ENCODE measurements at places on chromosomes 5 and 9. TPM values are rescaled to one million over a fixed set of nuclear protein-coding genes. Genes with fewer than 3 reads are reported as not detected.

The PCDHGB1 gene
- 7.6 TPM for total RNA-seq

DNA sequence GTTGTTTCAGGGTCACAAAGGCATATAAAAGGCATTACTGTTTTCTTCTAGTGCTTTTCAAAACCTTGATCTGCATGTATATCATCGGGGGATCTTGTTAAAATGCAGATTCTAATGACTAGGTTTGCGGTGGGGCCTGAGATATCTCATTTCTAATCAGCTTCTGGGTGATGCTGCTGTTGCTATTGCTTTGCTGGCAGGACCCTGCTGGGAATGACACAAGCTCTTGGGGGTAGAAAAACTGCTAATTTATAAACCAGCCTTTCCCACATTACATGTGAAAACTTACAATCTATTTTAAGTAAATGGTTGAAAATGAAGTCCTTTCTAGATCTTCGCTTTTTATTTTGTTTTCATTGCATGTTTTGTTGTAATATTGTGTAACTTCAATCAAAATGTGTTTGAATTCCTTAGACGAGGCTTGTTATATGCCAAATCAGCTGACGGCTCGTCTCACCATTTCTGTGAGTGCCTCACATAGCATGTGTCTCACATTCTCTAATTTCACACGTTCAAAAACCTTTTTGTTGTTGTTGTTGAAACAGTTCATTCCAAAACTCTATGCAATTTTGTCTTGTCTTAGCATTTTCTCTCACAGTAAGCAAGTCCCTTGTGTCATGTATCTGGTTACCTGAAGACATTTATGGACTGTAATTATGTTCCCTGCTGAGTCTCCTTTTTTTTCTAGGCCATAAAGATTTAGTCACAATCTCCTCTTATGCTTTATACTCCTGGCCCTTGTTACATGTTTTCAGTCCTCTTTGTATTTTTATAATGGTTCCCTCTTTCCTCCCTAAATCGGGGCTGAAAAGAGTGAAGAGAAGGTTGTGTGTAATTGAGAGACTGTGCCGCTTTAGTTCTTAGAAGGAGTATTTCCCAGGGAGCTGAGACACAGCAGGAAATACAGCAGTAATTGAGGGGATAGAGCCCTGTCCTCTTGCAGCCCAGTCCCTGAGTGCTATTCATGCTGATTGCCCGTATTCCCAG, 521.0 kb upstream of the SEMA6A start:
- no peak for DNase-seq
- no peaks in the 10 kb centered on the region for H3K36me3 ChIP-seq
- no peak overlapping the region for H3K4me3 ChIP-seq
- no peak overlapping the region for H3K27ac ChIP-seq
- H3K4me1 ChIP-seq: no peaks in the 10 kb centered on the region
- no peaks in the 10 kb centered on the region for H3K27me3 ChIP-seq

The MSANTD3 gene
- total RNA-seq: 52.9 TPM

- peaks cover 19% of the 10 kb centered on the region for H3K4me1 ChIP-seq
- H3K27ac ChIP-seq: no peak overlapping the region
- no peak for DNase-seq
- no peaks in the 10 kb centered on the region for H3K27me3 ChIP-seq
- H3K36me3 ChIP-seq: no peaks in the 10 kb centered on the region
Observed at GRCh38 chr9:14749741-14750211, 27.2 kb upstream of the CER1 start.

DNA sequence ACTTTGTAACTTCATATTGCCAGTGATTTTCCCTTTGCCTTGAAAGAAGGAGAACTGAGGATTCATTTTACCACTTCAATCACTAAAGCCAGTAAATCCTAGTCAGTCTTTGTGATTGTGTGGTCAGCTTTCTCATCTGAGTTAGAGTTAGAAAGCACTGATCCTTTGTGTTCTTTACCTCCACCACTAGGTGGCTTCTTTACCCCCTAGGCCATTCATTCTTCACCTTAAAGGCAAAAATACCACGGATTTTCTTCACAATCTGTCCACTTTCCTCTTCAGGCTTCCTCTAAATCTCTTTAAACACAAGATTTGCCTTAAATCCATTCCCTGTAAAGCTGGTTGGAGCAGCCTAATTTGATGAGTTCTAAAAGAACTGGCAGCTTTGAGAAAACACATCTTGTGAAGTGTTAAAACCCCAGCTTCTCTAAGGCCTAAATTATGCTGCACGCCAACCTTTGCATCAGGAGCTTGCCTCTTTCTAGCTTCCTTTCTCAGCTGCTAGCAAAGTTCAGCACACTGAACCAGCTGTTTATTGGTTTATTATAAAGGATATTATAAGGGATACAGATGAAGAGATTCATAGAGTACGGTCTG, 20.4 kb downstream of the BDP1 start:
- peaks cover 46% of the 10 kb centered on the region for H3K36me3 ChIP-seq
- DNase-seq: peak; percentile 49
- peak overlapping the region; percentile 10 for H3K27ac ChIP-seq
- no peak overlapping the region for H3K4me3 ChIP-seq
- no peaks in the 10 kb centered on the region for H3K27me3 ChIP-seq

GRCh38 chr5:137142764-137143605, 356.1 kb downstream of the SPOCK1 start:
- H3K4me3 ChIP-seq: no peak overlapping the region
- no peaks in the 10 kb centered on the region for H3K36me3 ChIP-seq
- H3K4me1 ChIP-seq: peaks cover 7% of the 10 kb centered on the region
- no peaks in the 10 kb centered on the region for H3K27me3 ChIP-seq
- H3K27ac ChIP-seq: no peak overlapping the region

DNA sequence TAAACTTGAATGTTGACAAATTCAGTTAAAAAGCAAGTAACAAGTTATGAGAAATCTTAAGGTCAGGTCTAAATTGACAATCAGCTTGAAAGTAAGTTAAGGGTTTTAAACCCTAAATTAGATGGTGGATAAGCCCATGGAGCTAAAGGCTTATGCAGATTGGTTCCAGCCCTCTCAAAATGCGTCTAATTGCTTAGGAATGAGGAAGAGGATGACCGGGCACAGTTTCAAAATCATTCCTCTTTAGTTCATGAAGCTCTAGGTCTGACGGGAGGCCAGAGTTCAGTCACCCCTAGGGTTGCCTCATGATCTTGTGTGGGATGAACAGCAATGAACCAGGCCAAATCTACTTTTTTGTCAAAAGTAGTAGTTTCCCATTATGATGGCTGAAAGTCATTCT, 75.4 kb downstream of the SLC38A9 start:
- H3K4me3 ChIP-seq: no peak overlapping the region
- peaks cover 9% of the 10 kb centered on the region for H3K4me1 ChIP-seq
- no peaks in the 10 kb centered on the region for H3K27me3 ChIP-seq
- no peaks in the 10 kb centered on the region for H3K36me3 ChIP-seq
- H3K27ac ChIP-seq: no peak overlapping the region

DNA sequence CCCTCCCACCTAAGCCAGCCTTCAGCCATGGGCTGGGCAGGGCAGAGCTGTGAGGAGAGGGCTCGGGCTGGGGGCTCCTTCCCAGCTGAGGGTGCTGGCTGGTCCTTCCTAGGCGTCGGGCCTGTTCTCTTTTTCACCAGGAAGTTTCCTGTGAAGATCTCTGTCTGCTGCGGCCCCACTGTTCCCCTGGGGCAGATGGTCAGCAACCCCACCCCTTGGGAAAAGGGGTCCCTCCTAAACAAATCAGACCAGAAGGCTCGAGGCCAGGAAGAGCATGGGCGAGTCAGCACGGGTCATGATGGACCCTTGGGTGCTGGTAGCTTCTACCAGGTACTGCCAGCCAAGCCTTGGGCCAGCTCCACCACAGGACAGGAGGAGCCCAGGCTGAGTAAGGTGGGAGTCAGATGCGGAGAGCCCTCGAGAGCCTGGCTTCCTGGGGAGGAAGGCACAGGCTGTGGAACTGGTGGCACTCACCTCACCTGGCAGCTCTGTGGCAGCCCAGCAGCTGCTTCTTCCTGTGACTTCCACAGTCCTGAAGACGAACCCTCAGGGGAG, 3.5 kb downstream of the CACNA1B start:
- no peak overlapping the region for H3K27ac ChIP-seq
- no peak for DNase-seq
- H3K4me1 ChIP-seq: no peaks in the 10 kb centered on the region
- H3K4me3 ChIP-seq: no peak overlapping the region
- H3K36me3 ChIP-seq: no peaks in the 10 kb centered on the region

The UGT3A2 gene
- 529 TPM for total RNA-seq

- no peaks in the 10 kb centered on the region for H3K4me1 ChIP-seq
- no peaks in the 10 kb centered on the region for H3K36me3 ChIP-seq
- H3K27me3 ChIP-seq: no peaks in the 10 kb centered on the region
- no peak overlapping the region for H3K27ac ChIP-seq
- no peak overlapping the region for H3K4me3 ChIP-seq
Observed at GRCh38 chr9:131839281-131840084, 99.6 kb upstream of the RAPGEF1 start.

The TMEM174 gene
- total RNA-seq: not detected

GRCh38 chr5:38596981-38597380, 40.5 kb upstream of the LIFR start:
- H3K27me3 ChIP-seq: no peaks in the 10 kb centered on the region
- no peaks in the 10 kb centered on the region for H3K36me3 ChIP-seq
- no peak overlapping the region for H3K4me3 ChIP-seq
- no peak overlapping the region for H3K27ac ChIP-seq
- no peaks in the 10 kb centered on the region for H3K4me1 ChIP-seq

The TRIM7 gene
- total RNA-seq: not detected

- H3K4me3 ChIP-seq: no peak overlapping the region
- no peak overlapping the region for H3K27ac ChIP-seq
- no peaks in the 10 kb centered on the region for H3K36me3 ChIP-seq
- peaks cover 4% of the 10 kb centered on the region for H3K4me1 ChIP-seq
Observed at GRCh38 chr5:94775088-94775487, 156.6 kb downstream of the SLF1 start.

The SLCO4C1 gene
- total RNA-seq: 0.13 TPM

DNA sequence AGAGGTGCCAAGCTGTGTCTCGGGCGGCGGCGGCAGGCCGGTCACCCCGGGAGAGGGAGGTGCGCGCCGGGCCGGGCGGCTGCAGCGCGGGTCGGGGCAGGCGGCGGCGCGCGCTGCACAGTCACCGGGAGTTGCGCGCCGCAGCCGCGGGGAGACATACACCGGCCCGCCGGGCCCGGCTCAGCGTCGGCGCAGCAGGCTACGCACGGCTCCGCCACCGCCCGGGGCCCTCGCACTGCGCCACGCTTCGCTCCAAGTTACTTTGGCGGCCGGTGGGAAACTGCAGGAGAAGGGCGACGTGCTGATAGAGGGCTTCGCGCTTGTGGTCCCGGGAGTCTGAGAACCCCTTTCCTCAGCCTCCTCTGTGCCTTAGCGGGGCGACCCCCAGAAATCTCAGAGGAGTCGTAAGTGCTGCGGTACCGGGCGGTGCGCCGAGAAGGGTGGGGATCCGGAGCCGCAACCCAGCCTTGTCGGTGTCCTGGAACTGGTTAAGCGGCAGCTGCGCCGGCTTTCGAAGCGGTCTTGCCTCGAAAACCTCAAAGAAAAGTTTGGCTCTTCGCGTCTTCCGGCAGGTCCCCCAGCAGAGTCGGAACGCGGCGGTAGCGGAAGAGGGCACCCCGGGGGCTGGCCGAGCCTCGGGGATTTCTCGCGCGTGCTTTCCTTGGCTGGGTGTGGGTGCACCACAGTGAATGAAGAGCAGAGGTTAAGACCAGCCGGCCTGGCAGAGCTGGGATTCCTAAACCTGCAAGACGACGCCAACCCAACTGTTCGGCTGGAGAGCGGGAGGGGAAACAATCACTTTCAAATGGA, at the start of gene EFNA5:
EFNA5 (minus strand) TSS at position 6 of the 810 bp plus-strand sequence.
- peak within 1 kb of the TSS; percentile 78 for H3K27ac ChIP-seq
- peak within 1 kb of the TSS; percentile 65 for H3K4me3 ChIP-seq
- H3K27me3 ChIP-seq: no peaks in the 10 kb centered on the region
- H3K4me1 ChIP-seq: peaks cover 4% of the 10 kb centered on the region
- no peaks in the 10 kb centered on the region for H3K36me3 ChIP-seq

The SPINK6 gene
- not detected for total RNA-seq

DNA sequence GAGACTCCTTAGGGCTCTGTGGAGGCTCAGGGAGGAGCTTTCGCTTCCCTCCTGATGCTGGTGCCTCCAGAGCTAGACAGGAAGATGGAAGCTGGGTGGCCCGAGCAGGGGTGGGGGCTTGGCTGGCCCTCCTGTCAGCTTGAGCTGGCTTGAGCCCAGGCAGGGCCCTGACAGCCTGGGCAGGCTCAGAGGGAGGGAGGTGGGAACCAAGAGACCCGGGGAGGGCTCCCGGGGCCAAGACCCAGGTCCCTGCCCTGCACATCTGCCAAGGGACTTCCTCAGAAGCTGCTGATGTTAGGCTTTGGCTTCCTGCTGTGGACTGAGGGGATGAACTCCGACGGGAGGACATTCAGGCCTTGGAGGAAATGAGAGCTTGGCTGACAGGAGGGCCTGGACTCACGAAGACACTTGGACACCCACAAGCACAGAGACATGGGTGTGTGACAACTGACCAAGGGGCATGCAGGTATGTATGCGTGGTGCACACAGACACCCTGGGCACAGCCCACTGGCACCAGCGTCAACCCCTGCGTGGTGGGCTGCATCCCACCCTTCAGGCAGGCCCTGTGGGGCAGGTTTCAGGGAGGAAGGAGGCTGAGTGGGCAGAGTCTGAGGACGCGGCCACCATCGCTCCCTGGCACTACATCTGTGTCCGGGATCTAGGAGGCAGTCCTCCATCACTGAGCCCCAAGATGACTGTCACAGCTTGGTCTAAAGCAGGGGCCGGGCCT, 1.7 kb upstream of the LTC4S start:
- no peak for DNase-seq
- H3K27ac ChIP-seq: no peak overlapping the region
- H3K27me3 ChIP-seq: no peaks in the 10 kb centered on the region
- H3K4me3 ChIP-seq: no peak overlapping the region
- H3K4me1 ChIP-seq: no peaks in the 10 kb centered on the region
- no peaks in the 10 kb centered on the region for H3K36me3 ChIP-seq

The PCDHGA4 gene
- 3.5 TPM for total RNA-seq

DNA sequence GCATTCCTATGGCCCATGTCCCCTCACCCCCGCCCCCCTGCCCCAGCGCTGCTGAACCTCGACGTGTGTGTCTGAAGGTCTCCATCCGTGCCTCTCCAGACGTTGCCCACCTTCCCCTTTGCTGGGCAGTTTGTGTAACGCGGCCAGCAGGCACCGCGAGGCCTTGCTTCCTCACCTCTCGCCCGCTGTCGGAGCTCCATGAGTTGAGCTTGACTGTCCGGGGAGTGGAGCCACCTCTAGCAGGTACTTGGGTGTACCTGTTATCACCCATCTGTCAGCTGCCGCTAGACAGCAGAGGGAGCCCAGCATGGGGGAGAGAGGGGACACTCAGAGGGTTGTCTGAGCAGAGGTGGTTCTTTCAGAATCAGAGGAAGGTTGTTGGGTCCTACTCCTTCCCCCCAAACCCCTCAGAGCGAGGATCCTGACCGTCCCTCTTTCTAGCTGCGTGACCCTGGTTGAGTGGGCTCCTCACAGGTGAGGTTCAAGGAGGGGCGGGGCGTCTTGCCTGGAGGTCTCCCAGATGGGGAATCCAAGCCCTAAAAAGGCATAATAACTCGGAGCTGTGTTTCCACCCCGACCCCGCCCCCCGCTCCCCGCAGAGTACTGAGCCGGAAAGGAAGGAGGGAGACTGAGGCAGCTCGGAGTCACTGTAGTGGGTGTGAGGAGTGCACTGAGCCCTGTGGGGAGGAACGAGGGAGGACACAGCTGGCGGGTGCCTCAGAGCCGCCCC, 184.7 kb downstream of the C9orf50 start:
- no peaks in the 10 kb centered on the region for H3K27me3 ChIP-seq
- no peak overlapping the region for H3K27ac ChIP-seq
- peaks cover 20% of the 10 kb centered on the region for H3K4me1 ChIP-seq

The EHMT1 gene
- total RNA-seq: 115 TPM

GRCh38 chr9:128470560-128470959, 14.8 kb downstream of the ODF2 start:
- no peak overlapping the region for H3K4me3 ChIP-seq
- DNase-seq: peak; percentile 60
- H3K36me3 ChIP-seq: peaks cover 43% of the 10 kb centered on the region
- H3K27ac ChIP-seq: no peak overlapping the region
- H3K4me1 ChIP-seq: peaks cover 6% of the 10 kb centered on the region

The OBP2B gene
- total RNA-seq: not detected

Measured in A673 (cell line).